CD4-positive, alpha-beta T cell treated with Interleukin-10 for 1 hour (primary cell): ENCODE measurements at places on chromosomes 1 and 21.

GRCh38 chr1:218425647-218426342, 80.7 kb downstream of the TGFB2 start:
- DNase-seq = no peak

- DNase-seq = no peak
Observed at GRCh38 chr1:9792156-9793042, 31.4 kb downstream of the CLSTN1 start.

- no peak for DNase-seq
Observed at GRCh38 chr1:26181586-26182382, 4.5 kb downstream of the CNKSR1 start.

DNA sequence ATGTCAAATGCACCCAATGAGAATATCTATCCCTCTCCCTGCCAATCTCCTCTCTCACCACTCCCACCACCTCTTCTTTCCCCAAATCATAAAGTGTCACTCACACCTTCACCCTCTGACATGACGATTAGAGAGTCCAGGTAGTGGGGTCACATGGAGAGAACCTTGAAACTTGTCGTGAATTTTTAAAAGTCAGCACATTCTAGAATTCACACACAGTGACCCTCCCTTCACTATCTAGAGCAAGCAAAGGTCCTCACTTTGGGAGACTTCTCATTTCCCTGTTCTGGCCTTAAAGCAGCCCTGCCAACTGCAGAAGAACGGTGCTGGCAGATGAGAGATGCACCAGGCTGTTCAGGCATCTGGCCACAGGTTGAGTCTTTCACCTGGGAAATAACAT, 61.9 kb downstream of the CD34 start:
- no peak for DNase-seq

GRCh38 chr1:43430831-43431230, 22.9 kb downstream of the HYI start:
- DNase-seq = no peak

DNA sequence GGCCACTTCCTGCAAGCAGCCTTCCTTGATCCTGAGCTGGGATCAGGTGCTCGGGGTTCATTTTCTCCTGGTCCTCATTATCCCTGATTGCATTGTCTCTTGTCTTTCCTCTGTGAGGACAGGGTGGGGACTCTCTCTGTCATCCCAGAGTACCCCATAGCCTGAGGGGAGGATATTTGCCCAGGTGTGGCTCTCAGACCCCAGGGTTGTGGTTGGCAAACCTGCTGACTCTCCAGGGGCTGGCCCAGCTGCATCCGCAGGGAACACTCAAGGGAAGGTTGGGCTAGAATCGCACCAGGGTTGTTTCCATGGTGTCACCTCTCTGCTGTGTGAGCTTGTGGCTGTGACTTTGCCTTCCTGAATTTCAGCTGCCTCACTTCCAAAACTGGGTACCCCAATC, 276.8 kb upstream of the C1orf174 start:
- DNase-seq = no peak

DNA sequence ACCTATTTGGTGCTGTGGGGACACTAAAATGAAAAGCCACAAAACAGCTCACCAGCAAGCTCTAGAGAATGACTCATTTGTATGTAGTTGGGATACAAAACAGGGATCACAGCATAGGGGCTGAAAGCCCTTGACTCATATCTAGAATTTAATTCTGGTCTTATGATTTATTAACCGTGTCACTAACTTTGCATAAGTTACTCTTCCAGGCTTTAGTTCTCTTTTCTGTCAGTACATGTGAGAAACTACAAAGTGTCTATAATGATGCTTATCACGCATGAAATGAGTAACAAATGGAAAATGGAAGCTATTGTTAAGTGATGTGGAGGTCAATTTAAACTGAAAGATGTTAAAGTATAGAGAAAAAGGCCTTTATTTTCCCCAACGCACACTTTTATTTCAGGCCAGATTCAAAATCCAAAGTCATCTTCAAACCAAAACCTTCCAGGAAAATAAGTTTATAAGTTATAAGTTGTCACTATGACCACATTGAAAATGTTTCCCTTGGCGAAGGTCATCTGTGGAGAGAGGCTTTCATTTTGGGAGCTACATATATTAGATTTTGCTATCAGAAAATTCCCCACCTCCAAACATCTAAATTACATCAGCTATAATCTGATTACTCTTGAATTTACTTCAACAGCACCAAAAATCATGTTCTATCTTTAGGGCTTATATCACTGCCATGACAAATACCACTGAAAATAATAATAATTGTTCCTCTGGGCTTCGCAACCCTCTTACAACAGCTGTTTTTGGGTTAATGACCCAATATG, 430.5 kb downstream of the MRPL39 start:
- no peak for DNase-seq

DNA sequence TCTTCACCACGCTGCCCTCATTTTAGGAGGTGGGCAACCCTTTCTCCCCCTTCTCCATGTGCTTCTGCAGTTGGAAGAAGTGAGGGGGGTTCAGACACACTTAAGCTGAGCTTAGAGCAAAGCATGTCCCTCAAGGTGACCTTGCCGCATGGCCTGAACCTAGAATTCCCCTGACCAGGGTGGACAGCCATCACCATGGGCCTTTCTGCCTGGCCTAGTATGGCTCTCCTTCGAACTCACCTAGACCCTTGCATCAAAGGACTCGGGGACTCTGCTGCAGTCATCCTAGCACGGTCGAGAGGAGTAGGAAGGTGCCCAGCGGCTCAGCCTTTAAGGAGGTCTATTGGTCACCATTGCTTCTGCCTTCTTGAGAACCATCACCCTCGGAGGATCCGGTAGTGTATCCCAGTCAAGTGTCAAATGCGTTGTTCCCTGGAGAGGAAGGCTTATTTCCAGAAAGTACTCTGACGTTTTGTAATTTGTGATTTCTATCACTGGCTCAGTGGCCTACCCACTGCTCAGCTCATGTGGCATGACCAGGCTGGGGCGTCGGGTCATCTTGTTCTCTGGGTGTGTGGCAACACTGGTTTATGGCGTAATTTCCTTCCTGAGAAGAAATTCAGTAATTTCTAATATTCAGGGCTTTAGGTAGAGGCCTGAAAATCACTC, at the start of gene KCNE1:
TSS of gene KCNE1 (minus strand) at position 424 of the 669 bp plus-strand sequence. CDS start 62,576 bp downstream, outside the sequence.
- no peak for DNase-seq

- DNase-seq = no peak
Observed at GRCh38 chr1:29364101-29364678, 127.9 kb downstream of the PTPRU start.
